ENCODE measurements at places on chromosomes 1 and 21. TPM values are rescaled to one million over a fixed set of nuclear protein-coding genes. Genes with fewer than 3 reads are reported as not detected.

DNA sequence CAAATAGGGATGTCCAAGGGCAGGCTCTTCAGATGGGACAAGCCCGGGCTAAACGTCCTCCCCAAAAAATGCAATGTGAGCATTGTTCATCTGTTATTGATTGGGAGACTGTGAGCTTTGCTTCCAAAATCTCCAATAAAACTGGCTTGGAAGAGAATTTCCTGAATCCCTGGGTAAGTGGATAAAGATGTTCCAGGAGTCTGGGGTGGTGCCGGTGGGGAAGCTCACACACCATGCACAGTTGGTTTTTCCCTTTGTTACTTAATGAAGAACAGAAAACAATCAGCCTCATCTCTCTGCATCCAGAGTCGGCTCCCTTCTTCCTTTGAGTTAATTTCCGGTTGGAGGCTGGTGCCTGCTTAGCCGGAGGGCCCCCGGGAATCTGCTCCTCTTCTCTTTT is 72.1 kb upstream of the ZBTB40 start:
- no peak for DNase-seq

GRCh38 chr1:162197615-162198421 is 128.3 kb downstream of the NOS1AP start:
- DNase-seq = no peak

GRCh38 chr1:59815892-59816291 is 1.1 kb downstream of the HOOK1 start:
- no peak for DNase-seq

GRCh38 chr1:59497616-59498015 is 200.7 kb downstream of the FGGY start:
- DNase-seq = no peak

GRCh38 chr1:11703357-11704193 is 12.1 kb downstream of the DRAXIN start:
- no peak for DNase-seq

DNA sequence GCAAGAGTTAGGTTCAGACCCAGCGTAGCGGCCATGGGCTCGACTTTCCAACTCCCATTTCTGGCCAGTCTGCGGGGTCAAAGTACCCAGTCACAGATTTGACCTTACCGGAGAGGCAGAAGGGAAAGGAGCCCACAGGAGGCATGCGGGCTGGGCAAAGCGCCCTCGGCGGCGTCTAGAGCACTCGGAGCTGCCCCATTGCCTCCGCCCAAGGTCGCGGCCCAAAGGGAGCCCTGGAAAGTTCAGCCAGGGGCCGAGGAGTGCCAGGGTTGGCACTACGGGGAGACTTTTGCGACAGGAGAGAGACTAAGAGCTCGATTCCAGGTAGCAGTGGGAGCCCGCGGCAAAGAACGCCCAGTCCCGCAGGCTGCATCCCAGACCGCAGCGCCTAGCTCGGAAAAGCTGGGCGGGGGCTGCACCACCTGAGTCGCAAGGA is 896 bp downstream of the KANK4 start:
- DNase-seq = no peak

GRCh38 chr1:36752431-36752830 is 269.7 kb upstream of the CSF3R start:
- DNase-seq = no peak

DNA sequence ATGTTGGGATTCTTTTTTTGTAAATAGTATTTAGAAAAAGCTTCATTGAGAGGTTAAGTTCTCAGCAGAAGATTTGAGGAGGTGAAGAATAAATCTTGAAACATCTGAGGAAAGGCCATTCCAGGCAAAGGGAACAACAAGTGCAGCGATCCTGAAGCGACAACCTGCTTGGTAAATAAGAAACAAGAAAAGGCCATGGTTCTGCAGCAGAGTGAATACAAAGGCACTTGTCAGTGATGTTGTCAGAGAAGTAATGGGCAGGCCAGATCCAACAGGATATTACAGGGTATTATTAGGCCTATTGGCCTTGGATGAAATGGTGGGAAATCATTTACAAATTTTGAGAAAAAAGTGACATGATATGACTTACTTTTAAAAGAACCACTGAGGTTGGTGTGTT is 960.0 kb downstream of the PLA2G4A start:
- DNase-seq = no peak

GRCh38 chr1:47754221-47754620 is 243.0 kb downstream of the TRABD2B start:
- no peak for DNase-seq

GRCh38 chr1:239164451-239165180 is 221.8 kb upstream of the CHRM3 start:
- no peak for DNase-seq

DNA sequence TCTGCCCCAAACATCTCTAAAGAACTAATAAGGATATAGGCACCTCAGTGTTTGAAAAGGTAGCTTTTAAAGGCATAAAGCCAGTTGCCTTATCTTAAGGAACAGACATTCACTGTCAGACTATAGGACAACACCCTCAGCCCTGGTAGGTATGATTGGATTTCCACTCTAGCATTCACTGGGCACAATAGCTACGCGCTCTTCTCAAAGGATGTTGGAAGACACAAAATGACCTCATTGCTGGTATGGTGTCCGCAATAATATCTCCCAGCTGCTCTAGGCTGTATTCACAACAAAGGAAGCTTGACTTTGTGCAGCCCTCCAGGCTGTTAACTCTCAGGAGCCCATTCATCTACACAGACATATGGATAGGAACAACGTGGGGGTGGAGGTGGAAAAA is 119.4 kb upstream of the CXADR start:
- no peak for DNase-seq

DNA sequence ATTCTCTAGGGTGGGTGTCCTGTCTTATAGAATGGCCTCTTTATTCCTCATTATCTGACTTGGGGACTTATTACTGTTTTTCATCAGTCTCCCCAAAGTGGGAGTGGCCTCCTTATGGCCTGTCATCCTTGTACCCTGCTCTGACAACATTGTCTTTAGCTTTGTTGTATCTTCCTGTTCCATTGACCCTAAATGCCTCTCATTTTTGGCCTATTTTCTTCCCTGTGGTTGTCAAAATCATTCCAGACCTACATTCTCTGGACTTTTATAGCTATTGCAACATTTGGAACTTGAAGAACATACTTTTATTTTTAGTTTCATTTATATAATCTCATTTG is 9.7 kb downstream of the SFT2D2 start:
- DNase-seq = no peak

DNA sequence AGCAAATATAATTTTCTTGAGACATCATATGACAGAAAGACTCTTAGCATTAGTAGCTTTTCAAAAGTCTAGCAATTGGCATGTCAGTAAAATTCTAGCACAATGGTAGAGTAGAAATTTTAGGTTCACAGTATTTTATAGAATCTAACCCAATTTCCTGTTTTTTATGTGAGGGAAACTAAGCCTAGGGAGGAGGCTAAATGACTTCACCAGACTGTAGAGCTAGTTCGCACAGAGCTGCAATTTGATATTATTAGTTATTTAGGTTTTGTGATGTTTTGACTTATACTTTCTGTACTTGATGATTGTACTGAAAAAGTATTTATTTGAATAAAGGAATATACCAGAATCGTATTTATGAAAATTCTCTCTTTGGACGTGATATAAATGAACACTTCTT is 68.5 kb downstream of the CACHD1 start:
- no peak for DNase-seq

- no peak for DNase-seq
These were observed 14.3 kb downstream of the HMGN1 start for GRCh38 chr21:39334611-39335010.

- DNase-seq = no peak
These were observed 14.4 kb upstream of the MRPL55 start for GRCh38 chr1:228123505-228123904.

DNA sequence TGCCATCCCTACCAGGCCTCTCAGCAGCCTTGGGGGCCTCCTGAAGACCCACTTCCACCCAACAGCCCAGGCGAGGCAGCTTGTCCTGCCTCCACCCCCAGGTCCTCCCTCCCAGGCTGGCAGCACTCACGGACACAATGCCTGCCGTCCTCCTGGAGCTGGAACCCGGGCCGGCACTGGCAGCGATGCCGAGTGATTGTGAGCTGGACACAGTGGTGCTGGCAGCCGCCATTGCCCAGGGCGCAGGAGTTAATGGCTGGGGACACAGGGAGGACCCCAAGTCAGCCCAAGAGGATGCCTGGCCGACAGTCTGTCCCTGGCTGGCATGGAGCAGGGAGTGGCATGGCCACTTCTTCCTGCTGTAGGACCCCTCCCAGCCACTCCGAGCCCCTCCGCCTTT is 60.8 kb downstream of the ARHGEF16 start:
- DNase-seq = no peak

DNA sequence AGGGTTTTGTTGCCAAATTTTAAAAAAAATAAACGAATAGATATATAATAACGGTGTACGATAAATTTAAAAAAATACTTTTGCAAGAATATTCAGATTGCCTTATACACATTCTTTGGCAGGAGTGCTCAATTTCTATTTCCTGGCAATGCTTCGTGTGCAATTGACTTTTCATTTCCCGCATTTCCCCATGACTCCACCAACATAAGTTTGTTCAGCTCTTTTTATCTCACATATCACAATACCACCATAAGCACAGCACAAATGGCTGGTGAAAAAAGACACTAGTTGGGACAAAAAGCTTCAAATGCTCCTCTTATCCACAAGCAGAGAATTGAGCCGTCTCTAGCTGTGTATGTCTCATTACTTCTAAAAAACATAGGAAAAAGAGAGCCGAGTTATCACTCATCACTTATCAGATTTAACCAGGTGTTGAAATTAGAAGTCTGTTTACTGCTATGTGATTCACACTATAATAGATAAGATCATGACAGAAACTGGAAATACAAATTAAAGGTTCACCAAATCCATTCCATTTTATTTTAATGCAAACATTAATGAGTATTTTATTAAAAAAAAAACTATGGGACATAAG is 28.9 kb upstream of the RGS1 start:
- no peak for DNase-seq

GRCh38 chr1:197042676-197043341 is 24.3 kb downstream of the F13B start:
- no peak for DNase-seq

- no peak for DNase-seq
These were observed 8.1 kb downstream of the PTGS2 start for GRCh38 chr1:186672131-186672530.

DNA sequence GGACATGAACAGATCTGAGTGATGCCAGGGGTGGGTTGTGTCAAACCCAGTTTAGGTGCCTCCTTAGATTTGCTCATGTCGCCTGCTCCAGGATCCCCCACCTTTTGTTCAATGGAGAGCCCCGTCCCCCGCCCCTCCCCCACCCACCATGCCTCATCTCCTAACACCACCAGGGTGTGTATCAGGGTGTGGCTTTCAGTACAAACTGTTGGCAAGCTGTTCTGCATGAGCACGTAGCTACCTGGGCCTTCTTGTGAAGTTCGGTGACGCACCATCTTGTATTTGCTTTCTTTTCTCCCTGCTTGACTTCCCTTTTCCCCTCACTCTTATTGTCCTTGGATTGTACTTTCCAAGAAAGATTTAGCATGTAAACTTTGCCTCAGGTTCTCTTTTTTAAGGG is 94.8 kb downstream of the EBNA1BP2 start:
- no peak for DNase-seq

GRCh38 chr1:30919025-30919881 is 10.7 kb upstream of the SDC3 start:
- DNase-seq = no peak

DNA sequence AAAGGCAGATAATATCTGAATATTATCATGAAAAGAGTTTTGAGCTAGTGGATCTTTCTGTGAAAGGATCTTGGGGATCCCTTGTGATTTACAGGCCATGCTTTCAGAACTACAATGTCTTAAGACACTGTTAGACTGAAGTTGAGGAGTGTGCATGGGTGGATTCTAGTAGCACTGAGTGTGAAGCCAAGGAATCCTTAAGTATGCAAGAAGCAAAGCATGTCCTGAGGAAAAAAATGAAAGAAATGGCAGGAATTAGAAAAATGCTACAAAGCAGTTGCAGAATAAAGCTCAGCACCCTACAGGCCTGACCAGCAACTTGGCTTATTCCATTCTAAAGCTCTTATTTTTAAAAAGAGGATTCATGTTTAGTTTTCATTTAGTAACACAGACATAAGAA is 11.9 kb downstream of the STX6 start:
- no peak for DNase-seq

GRCh38 chr1:162905174-162906158 is 44.5 kb upstream of the CCDC190 start:
- DNase-seq = no peak

GRCh38 chr1:92554216-92554615 is 67.5 kb upstream of the GFI1 start:
- DNase-seq = no peak

DNA sequence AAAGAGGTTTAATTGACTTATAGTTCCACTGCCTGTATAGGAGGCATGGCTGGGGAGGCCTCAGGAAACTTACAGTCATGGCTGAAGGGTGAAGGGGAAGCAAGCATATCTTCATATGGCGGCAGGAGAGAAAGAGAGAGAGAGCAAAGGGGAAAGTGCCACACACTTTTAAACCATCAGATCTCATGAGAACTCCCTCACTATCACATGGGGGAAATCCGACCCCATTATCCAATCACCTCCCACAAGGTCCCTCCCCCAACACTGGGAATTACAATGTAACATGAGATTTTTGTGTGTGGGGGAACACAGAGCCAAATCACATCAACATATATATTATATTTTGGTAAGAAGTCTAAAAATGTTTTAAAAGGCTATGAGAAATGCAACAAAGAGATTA is 27.2 kb downstream of the FABP3 start:
- DNase-seq = no peak

- DNase-seq = no peak
These were observed 5.0 kb downstream of the RNF11 start for GRCh38 chr1:51241119-51241518.

PDPN gene
- not detected for total RNA-seq

ITLN2 gene
- not detected for total RNA-seq

SPRR2B gene
- total RNA-seq = not detected

GJC2 gene
- total RNA-seq = not detected

PLEKHA6 gene
- total RNA-seq = not detected

ARHGAP29 gene
- 0.04 TPM for total RNA-seq

SLC16A1 gene
- 129 TPM for total RNA-seq

HSPA6 gene
- total RNA-seq = 31.9 TPM

LRRC71 gene
- not detected for total RNA-seq

SPRR1A gene
- total RNA-seq = not detected

BMP8B gene
- total RNA-seq = not detected

All from Karpas-422 (cell line).